ENCODE measurements at places on chromosomes 12 and 14. TPM values are rescaled to one million over a fixed set of nuclear protein-coding genes. Genes with fewer than 3 reads are reported as not detected.

The EMP1 gene
- total RNA-seq, result 8.8 TPM

The SERPINA10 gene
- total RNA-seq, result not detected

The SLC38A2 gene
- 168 TPM for total RNA-seq

The CNTN1 gene
- not detected for total RNA-seq

The ACRBP gene
- total RNA-seq, result 1.1 TPM

The SLC25A21 gene
- not detected for total RNA-seq

The SALL2 gene
- 1.5 TPM for total RNA-seq

The WNT1 gene
- total RNA-seq, result 0.87 TPM

The PRICKLE1 gene
- total RNA-seq, result 1.1 TPM

The OR6C6 gene
- not detected for total RNA-seq

The LRRC10 gene
- total RNA-seq, result not detected

The FZD10 gene
- not detected for total RNA-seq

DNA sequence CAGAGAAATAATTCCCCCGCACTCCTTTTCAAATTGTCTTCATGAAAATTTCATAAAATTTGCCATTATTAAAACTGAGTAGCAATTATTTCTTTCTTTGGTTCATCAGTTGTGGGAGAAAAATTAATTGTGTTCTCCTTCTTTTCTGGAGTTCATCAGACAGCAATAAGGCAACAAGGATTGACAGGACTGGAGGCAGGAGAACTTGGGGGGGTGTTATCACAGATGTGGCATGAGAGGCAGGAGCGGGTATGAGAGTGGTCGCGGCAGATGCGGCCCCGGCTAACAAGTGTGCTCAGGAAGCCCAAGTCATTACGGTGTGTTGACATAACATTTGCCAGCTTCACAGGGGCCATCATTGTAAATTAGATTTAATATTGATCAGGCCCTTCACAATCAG lies 306.6 kb upstream of the TMPO start:
- no peaks in the 10 kb centered on the region for H3K4me1 ChIP-seq
- H3K27ac ChIP-seq, result no peak overlapping the region
- no peaks in the 10 kb centered on the region for H3K27me3 ChIP-seq
- H3K36me3 ChIP-seq, result no peaks in the 10 kb centered on the region

GRCh38 chr12:121240484-121241101 lies 30.7 kb downstream of the P2RX4 start:
- peak; percentile 89 for DNase-seq
- peaks cover 22% of the 10 kb centered on the region for H3K36me3 ChIP-seq
- H3K27me3 ChIP-seq, result no peaks in the 10 kb centered on the region

- peaks cover 23% of the 10 kb centered on the region for H3K4me1 ChIP-seq
- no peak for DNase-seq
- H3K4me3 ChIP-seq, result no peak overlapping the region
- no peaks in the 10 kb centered on the region for H3K27me3 ChIP-seq
Measured at GRCh38 chr12:50918584-50919316, 33.6 kb upstream of the HIGD1C start.

DNA sequence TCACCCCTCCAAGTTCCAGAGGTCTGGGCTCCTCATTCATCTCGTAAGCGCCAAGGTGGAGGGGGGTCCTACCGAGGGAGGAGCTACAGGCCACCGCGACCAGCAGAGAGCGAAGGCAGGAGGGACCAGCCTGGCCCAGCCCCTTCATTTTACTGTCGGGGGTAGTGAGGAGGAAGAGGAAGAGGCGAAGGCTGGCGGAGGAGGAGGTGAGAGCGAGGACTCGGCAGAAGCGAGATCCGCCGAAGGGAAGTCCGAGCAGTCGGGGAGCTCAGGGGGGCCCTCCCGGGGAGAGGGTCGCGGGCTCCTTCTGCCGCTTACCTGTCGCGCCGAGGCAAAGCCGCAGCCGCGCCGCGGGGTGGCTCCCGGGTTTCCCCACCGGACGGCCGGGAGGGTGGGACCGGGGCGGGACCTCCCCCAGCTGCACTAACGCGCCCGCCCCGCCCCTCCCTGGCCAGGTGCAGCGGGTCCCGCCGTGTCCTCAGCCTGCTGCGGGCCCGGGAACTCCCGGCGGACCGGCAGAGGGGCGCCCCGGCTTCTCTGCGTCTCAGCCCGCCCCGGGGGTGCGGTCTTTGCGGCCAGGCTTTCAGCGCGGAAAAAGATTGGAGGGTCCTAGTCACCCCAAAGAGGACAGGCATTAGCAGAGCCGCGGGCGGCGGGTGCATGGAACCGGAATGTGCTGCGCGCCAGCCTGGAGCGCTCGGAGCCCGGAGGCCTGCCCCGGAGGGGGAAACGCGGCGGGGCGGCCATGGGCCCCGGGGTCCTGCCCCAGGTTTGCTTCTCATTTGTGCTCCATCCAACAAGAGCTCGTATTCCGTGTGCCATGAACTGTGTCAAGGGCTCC lies at the start of gene GALNT6:
TSS of gene GALNT6 (minus strand) at position 124 of the 841 bp plus-strand sequence. CDS start 11,625 bp downstream, outside the sequence.
- DNase-seq, result peak; percentile 81
- peak within 1 kb of the TSS; percentile 90 for H3K4me3 ChIP-seq
- no peaks in the 10 kb centered on the region for H3K27me3 ChIP-seq

GRCh38 chr12:62270384-62270783 lies 10.2 kb downstream of the USP15 start:
- peaks cover 28% of the 10 kb centered on the region for H3K36me3 ChIP-seq
- no peak overlapping the region for H3K27ac ChIP-seq
- no peak for DNase-seq
- H3K27me3 ChIP-seq, result no peaks in the 10 kb centered on the region

- no peak overlapping the region for H3K27ac ChIP-seq
- no peaks in the 10 kb centered on the region for H3K36me3 ChIP-seq
- DNase-seq, result no peak
- no peaks in the 10 kb centered on the region for H3K4me1 ChIP-seq
- no peak overlapping the region for H3K4me3 ChIP-seq
Measured at GRCh38 chr12:32877601-32878459, 18.7 kb downstream of the PKP2 start.

DNA sequence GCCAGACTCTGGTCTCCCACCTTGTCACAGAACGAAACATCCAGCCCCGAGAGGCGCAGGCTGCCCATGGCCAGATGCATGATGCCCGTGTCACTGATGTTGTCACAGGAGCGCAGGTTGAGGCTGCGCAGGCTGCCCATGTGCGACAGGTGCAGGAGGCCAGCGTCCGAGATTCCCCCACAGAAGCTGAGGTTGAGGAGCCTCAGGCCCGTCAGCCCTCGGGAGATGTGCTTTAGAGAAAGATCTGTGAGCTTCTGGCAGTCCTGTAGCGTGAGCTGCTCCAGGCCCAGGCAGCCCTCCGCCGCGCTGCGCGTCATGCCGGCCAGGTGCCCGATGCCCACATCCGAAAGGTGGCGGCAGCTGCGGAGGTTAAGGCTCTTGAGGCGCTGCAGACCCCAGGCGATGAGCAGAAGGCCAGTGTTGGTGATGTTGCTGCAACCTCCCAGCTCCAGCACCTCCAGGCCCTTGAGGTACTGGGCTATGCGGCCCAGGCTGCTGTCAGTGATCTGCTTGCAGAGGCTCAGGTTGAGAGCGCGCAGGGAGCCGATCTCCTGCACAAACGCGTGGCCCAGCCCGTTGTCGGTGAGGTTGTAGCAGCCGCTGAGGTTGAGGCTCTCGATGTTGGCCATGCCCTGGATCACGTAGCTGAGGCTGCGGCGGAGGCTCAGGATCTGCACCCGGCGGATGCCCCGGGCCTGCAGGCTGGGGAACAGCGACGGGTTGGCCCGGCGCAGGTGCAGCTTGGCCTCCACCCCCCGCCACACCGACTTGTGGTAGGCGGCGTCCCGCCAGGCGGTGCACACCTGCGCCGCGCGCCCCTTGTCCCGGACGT lies 991 bp downstream of the FBXL14 start:
- H3K27me3 ChIP-seq, result no peaks in the 10 kb centered on the region
- H3K27ac ChIP-seq, result peak overlapping the region; percentile 92
- peaks cover 23% of the 10 kb centered on the region for H3K36me3 ChIP-seq
- H3K4me3 ChIP-seq, result peak overlapping the region; percentile 87

DNA sequence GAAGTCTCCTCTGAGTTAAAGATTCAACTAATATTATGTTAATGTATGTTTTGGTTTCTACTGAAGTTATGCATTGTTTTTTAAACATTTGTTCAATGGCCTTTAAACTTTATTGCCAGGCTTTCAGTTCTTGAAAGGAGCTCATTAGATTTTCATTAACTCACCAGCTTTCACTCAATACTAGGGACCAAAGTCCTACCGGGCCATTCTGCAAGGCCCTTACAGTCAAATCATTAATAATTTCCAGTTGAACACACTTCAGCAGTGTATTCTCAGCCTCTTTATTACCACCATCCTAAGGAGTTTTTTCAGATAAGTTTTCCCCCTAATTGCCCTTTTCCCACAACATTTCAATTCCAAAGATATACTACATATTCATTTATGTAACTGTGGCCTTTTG lies 409.2 kb downstream of the DIO2 start:
- no peaks in the 10 kb centered on the region for H3K4me1 ChIP-seq
- H3K36me3 ChIP-seq, result no peaks in the 10 kb centered on the region
- H3K27ac ChIP-seq, result no peak overlapping the region
- no peak for DNase-seq
- H3K27me3 ChIP-seq, result no peaks in the 10 kb centered on the region
- no peak overlapping the region for H3K4me3 ChIP-seq

GRCh38 chr12:48374164-48374563 lies 23.4 kb upstream of the ZNF641 start:
- no peak overlapping the region for H3K4me3 ChIP-seq
- H3K27me3 ChIP-seq, result peaks cover 14% of the 10 kb centered on the region
- H3K4me1 ChIP-seq, result no peaks in the 10 kb centered on the region

- H3K27ac ChIP-seq, result no peak overlapping the region
- peaks cover 6% of the 10 kb centered on the region for H3K4me1 ChIP-seq
- no peak for DNase-seq
- H3K4me3 ChIP-seq, result no peak overlapping the region
Measured at GRCh38 chr14:56328021-56328420, 209.8 kb downstream of the PELI2 start.

DNA sequence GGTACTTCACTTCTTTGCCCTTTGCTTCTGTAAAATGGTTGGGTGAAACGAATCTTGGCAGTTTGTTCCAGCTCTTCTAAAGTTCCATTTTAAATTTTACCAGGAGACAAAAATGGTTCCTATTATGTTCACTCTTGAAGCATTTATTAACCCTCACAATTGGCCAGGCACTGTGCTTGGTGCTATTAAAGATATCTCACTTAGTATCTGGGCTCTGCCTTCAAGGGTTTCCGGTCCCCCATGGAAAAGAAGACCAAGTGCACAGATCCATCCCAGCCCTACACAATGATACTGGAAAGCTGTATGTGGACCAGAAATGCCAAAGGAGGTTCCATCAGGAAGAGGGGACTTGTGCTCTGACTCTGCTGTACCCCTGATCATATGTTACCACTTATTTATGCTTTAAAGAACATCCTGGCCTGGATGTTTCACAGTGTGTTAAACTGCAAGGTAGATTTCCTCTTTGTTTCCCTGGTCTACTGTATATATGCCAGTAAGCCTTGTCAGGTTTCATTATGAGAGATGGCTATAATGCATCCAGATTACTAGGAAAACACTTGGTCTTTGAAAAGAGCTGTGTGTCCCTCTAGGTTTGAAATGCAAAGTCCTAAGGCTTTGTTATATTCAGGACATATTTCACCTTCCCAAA lies 154.8 kb downstream of the PRKCH start:
- peak overlapping the region; percentile 35 for H3K4me3 ChIP-seq
- H3K27ac ChIP-seq, result peak overlapping the region; percentile 91
- peaks cover 95% of the 10 kb centered on the region for H3K4me1 ChIP-seq
- no peaks in the 10 kb centered on the region for H3K27me3 ChIP-seq

GRCh38 chr12:85509081-85509856 lies 229.2 kb downstream of the ALX1 start:
- no peak overlapping the region for H3K27ac ChIP-seq
- H3K4me3 ChIP-seq, result no peak overlapping the region
- no peaks in the 10 kb centered on the region for H3K36me3 ChIP-seq
- H3K4me1 ChIP-seq, result peaks cover 5% of the 10 kb centered on the region
- no peaks in the 10 kb centered on the region for H3K27me3 ChIP-seq

DNA sequence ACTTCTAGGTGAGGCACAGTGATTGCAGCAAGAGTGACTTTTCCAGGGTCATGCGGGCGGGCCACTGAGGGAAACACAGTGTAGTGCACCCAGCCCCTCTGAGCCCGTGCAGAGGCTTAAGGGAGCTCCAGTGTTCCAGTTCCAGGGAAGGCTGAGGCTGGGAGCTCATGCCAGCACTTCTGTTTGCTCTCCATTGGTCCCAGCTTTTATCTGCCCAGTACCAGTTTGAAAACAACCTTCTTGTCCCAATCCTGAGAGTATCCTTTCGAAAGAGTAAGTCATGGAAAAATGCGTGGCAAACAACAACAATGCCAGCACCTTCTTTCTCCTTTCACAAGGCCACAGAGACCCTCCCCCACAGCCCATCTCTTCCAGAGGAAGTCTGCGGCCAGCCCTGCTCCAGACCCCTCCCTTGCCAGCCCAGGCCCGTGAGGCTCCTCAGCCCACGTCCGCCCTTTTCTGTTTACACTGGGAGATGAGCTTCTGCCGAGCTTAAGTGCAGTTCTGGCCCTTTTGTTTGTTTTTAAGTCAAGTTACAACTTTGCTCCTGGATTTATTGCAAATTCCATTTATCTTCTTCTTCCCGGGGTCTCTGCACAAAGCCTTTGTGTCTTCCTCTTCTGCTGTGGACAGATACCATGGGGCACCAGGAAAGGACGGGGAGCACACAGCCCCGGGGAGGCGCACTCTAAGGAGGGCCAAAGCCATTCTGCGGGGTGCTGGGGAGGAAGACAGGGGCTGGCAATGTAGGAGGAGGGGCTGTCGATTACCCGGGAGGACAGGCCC lies 185.6 kb downstream of the ZFP36L1 start:
- H3K36me3 ChIP-seq, result no peaks in the 10 kb centered on the region
- no peak for DNase-seq
- H3K4me3 ChIP-seq, result no peak overlapping the region
- H3K4me1 ChIP-seq, result no peaks in the 10 kb centered on the region

GRCh38 chr14:81723956-81724355 lies 190.3 kb upstream of the SEL1L start:
- H3K4me3 ChIP-seq, result no peak overlapping the region
- no peaks in the 10 kb centered on the region for H3K36me3 ChIP-seq
- DNase-seq, result no peak
- no peaks in the 10 kb centered on the region for H3K27me3 ChIP-seq

GRCh38 chr12:125208942-125209341 lies 143.7 kb downstream of the AACS start:
- peaks cover 6% of the 10 kb centered on the region for H3K4me1 ChIP-seq
- no peak overlapping the region for H3K4me3 ChIP-seq

- peaks cover 63% of the 10 kb centered on the region for H3K27me3 ChIP-seq
- H3K27ac ChIP-seq, result no peak overlapping the region
- H3K4me1 ChIP-seq, result peaks cover 20% of the 10 kb centered on the region
Measured at GRCh38 chr12:49296034-49296835, 1.3 kb downstream of the PRPH start.

Data from activated CD8-positive, alpha-beta memory T cell treated with anti-CD3 and anti-CD28 coated beads, Interleukin-2, amount 10 ng/mL, durations not matched to agents 7 days and 5 days (primary cell).